Activated CD8-positive, alpha-beta T cell treated with anti-CD3 and anti-CD28 coated beads, Interleukin-2, amount 10 ng/mL, durations not matched to agents 7 days and 5 days (primary cell): ENCODE measurements at places on chromosomes 7 and 10. TPM values are rescaled to one million over a fixed set of nuclear protein-coding genes. Genes with fewer than 3 reads are reported as not detected.
A peak's percentile ranks its signal among the peaks of the same experiment; 100 is the strongest.

DNA sequence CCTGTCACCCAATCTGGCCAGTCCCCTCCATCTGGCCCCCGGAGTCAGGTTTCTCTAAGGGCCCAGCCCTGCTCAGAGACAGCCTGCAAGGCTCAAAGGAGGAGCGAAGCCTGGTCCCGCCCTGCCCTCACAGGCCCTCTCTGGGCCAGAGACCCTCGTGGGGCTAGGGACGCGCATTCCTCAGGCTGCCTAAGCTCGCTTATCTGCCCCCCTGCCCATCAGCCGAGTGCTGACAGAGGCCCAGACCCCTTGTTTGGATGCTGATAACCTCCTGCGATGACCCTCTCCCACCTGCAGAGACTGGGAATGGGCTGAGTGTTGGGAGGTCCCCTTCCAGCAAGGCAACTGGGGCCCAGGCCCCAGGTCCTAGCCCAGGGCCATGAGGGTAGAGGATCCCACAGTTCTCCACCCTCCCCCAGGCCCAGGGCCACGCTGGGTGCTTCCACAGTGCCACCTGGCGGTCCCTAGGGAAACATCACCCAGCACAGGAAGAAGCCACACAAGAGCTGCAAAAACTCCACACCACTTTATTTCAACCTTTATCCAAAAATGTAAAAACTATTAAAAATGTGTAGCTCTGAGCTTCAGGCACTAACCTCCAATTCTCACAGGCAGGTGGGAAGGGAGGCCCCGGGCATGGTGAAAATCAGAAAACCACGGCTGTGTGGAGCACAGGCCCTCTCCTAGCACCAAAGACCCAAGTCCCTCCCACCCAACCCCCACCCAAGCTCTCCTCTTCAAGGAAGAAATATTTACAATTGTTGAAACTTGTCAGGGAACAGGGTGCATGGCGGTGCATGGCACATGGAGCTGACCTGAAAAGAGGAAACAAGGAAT, 2.2 kb downstream of the NPM3 start:
- H3K4me1 ChIP-seq, result peaks cover 57% of the 10 kb centered on the region
- peak overlapping the region; percentile 4 for H3K27ac ChIP-seq
- peaks cover 21% of the 10 kb centered on the region for H3K27me3 ChIP-seq
- peak; percentile 81 for DNase-seq
- peaks cover 25% of the 10 kb centered on the region for H3K36me3 ChIP-seq

DNA sequence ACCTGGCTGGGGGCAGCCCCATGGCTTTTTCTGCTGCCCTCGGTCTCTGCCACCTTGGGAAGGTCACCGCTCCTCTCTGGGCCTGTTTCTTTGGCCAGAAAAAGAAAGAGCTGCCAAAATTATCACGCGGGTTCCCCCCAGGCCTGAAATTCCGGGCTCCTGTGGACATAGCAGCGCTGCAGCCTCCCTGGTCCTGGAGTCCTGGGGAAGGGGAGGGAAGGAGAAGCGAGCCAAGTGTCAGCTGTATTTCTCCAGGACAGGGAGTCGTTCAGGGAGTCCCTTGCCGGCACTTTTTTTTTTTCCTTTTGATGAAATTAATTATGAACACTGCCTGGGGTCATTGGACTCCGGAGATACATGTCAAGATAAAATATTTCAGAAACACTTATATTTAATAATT, 152.3 kb upstream of the GPR26 start:
- H3K27ac ChIP-seq, result no peak overlapping the region
- no peaks in the 10 kb centered on the region for H3K36me3 ChIP-seq
- H3K4me3 ChIP-seq, result no peak overlapping the region
- H3K4me1 ChIP-seq, result no peaks in the 10 kb centered on the region
- no peaks in the 10 kb centered on the region for H3K27me3 ChIP-seq

Gene PTPRZ1
- not detected for total RNA-seq

GRCh38 chr7:15845868-15846267, 159.4 kb upstream of the MEOX2 start:
- no peaks in the 10 kb centered on the region for H3K36me3 ChIP-seq
- DNase-seq, result no peak
- H3K4me3 ChIP-seq, result no peak overlapping the region
- H3K27ac ChIP-seq, result no peak overlapping the region

DNA sequence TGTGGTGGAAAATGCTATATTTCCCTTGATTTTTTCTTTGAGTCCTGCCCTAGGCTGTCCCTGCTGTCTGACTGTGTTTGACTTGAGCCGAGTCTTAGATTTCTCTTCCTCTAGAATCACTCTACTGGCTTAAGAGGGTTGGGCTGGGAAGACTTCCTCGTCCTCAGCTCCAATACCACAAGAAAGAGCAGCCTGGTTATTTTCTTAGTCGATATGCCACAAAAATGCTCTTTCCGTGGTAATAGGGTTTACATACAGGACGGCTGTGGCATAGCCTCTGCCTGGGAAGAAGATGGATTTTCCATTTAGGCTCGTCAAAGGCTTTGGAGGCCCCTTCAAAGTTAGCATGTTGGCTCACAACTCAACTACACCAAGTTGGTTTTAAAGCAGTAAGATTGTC, 212.0 kb upstream of the IGFBP3 start:
- no peaks in the 10 kb centered on the region for H3K27me3 ChIP-seq
- H3K4me1 ChIP-seq, result no peaks in the 10 kb centered on the region
- H3K36me3 ChIP-seq, result no peaks in the 10 kb centered on the region
- DNase-seq, result no peak
- H3K4me3 ChIP-seq, result no peak overlapping the region

DNA sequence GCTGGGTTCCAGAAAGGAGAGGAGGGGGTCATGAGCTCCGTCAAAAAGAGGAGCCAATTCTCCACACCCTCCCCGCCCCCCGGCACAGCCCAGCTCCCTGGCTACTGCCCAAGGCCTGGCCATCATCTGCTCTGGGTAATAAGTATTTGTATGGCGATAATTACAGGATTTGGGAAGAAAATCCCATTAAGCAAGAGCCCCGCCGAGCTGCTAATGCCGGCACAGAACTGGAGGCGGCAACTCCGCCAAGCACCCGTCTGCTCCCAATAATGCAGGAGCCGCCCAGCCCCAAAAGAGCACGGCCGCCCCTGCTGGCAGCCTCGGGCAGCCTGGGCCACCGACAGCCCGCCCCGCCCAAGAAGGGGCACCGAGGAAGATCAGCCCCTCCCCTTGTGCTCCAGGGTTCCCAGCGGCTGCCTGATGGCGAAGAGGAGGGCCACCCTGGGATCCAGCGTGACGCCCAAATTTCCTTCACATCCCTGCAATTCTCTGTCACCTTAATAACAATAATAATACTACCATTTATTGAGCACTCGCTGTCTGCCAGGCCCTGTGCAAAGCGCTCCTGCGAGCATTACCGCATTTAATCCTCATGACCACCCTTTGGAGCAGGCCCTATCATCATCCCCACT, 5.9 kb downstream of the SLIT1 start:
- no peak overlapping the region for H3K27ac ChIP-seq
- no peak for DNase-seq
- H3K4me1 ChIP-seq, result peaks cover 2% of the 10 kb centered on the region
- H3K36me3 ChIP-seq, result no peaks in the 10 kb centered on the region
- no peak overlapping the region for H3K4me3 ChIP-seq

- H3K4me3 ChIP-seq, result no peak overlapping the region
- H3K27me3 ChIP-seq, result peaks cover 8% of the 10 kb centered on the region
- no peaks in the 10 kb centered on the region for H3K36me3 ChIP-seq
- H3K27ac ChIP-seq, result no peak overlapping the region
Observed at GRCh38 chr10:13560597-13560996, 26.2 kb upstream of the PRPF18 start.

Gene LRMDA
- not detected for total RNA-seq

GRCh38 chr7:102254521-102254920, 32.1 kb upstream of the SH2B2 start:
- no peaks in the 10 kb centered on the region for H3K4me1 ChIP-seq
- no peaks in the 10 kb centered on the region for H3K27me3 ChIP-seq
- H3K36me3 ChIP-seq, result no peaks in the 10 kb centered on the region
- DNase-seq, result no peak

- H3K4me1 ChIP-seq, result no peaks in the 10 kb centered on the region
- peaks cover 21% of the 10 kb centered on the region for H3K27me3 ChIP-seq
- no peak for DNase-seq
- H3K36me3 ChIP-seq, result no peaks in the 10 kb centered on the region
- H3K27ac ChIP-seq, result no peak overlapping the region
Observed at GRCh38 chr10:97705006-97705670, 8.4 kb upstream of the MARVELD1 start.

- H3K36me3 ChIP-seq, result no peaks in the 10 kb centered on the region
- no peak overlapping the region for H3K4me3 ChIP-seq
- no peaks in the 10 kb centered on the region for H3K27me3 ChIP-seq
- no peaks in the 10 kb centered on the region for H3K4me1 ChIP-seq
Observed at GRCh38 chr7:94996369-94996768, 89.0 kb downstream of the PPP1R9A start.

GRCh38 chr10:1420661-1421362, 316.5 kb downstream of the ADARB2 start:
- peak; percentile 73 for DNase-seq
- H3K4me1 ChIP-seq, result peaks cover 2% of the 10 kb centered on the region
- peaks cover 16% of the 10 kb centered on the region for H3K27me3 ChIP-seq

- no peaks in the 10 kb centered on the region for H3K36me3 ChIP-seq
- peaks cover 37% of the 10 kb centered on the region for H3K4me1 ChIP-seq
- peak overlapping the region; percentile 33 for H3K27ac ChIP-seq
- peaks cover 34% of the 10 kb centered on the region for H3K27me3 ChIP-seq
- peak; percentile 24 for DNase-seq
Observed at GRCh38 chr10:100009283-100009792, 409 bp downstream of the DNMBP start.
